ENCODE measurements at places on chromosomes 2 and 18.

DNA sequence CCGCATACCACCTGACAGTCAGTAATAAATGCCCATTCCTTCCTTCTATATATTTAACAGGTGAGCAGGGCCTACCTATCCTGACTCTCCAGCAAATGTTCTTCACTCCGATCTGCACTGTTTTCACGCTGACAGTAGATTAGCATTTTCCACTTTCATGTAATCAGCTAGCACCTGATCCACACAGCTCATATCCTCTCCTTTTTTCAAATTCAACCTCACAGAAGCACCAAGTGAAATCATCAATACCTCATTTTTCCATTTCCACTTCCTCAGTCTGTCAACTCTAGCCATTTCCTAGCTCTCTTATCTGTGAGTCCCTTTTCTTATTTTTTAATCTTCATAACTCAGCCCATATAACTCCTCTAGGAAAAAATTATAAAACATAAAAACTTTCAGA lies 402.8 kb downstream of the ZEB2 start:
- no peak for DNase-seq

- no peak for DNase-seq
These were observed 68.0 kb downstream of the DAW1 start for GRCh38 chr2:227939271-227940027.

GRCh38 chr18:44759925-44760342 lies 79.2 kb downstream of the SETBP1 start:
- no peak for DNase-seq

DNA sequence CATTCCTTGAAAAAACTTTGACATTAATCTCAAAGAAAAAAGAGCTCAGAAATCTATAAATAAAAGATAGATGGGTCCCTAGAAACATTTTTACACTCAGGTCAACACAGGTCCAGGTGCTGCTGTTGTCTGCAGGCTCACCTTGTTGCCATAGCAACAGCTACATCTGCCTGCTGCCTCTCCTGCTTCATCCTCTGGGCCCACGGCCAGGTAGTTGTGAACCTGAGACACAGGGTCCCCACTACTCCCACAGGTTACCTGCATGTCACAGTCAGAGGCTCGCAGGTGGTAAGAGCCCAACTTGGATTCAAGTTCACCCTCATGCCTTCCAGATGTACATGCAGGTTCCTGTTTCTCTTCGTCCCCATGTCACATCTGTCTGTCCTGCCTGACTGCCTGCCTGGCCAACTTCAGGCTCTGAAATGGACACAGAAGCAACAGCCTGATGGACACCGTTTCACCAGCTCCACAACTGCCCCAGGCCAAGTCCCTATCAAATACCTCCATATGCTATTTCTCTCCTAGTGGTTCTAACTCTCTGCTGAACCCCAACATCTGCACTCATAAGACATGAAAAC lies 88.3 kb upstream of the SALL3 start:
- no peak for DNase-seq

- DNase-seq, result no peak
These were observed 82.0 kb upstream of the RANBP2 start for GRCh38 chr2:108637304-108637669.

DNA sequence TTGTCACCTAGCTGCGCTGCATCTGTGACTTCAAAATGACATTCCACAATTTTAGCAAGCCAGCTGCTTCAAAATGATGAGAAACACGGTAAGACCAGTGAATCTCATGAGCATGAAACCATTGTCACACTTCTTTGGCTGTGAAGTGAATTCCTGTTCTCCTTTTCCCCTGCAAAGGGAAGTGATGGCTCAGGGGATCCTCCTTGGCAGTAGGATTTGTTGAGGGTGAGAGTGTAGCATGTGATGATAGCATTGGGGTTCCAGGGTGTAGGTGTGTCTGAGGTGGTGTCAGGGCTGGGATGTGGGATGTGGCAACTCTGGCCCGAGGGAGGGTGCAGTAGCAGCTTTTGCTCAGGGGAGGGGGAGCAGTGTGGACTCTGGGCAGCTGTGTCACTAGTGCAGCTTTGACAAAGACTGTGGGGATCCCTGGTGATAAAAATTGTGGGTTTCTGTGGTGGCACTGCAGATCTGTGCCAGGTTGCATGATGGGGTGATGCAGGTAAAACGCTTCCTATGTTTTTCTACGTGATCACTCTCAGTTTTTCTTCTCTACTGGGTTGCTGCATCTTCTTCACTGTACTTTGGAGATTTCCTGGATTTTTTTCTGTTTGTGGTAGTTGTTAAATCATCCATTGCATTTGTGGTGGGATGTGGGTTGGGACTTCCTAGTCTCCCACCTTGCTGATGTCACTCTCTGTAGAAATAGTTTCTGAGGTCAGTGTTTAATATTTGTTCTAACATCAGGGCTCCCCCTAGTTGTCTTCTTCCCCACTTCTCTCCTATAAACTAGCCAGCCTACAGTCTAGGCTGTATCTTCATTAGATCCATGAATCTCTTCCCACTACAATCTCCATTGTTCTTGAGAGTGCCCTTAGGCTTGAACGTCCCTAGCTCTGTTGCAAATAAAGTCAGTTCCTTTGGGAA lies 107.0 kb downstream of the ACTR3 start:
- DNase-seq, result no peak

DNA sequence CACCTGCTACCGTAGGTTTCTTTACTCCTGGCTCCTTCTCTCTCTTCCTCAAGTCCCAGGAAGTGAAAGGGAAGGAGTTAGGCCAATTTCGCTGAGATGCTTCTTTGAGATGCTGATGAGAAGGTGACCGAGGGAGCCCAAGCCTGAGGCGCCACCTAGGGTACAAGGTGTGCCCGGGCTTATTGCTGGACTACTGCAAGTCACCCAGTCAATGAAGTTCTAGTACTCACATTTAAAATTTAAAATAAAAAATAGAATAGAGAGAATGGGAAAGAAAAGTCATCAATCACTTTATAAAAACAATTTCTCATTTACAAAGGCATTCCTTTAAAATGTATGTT lies 45.3 kb downstream of the ACAA2 start:
- DNase-seq, result no peak

GRCh38 chr2:234710587-234710986 lies 213.7 kb upstream of the ARL4C start:
- DNase-seq, result no peak

GRCh38 chr2:74935975-74936391 lies 22.5 kb upstream of the POLE4 start:
- DNase-seq, result no peak

GRCh38 chr2:88747990-88748389 lies 56.5 kb downstream of the RPIA start:
- no peak for DNase-seq

DNA sequence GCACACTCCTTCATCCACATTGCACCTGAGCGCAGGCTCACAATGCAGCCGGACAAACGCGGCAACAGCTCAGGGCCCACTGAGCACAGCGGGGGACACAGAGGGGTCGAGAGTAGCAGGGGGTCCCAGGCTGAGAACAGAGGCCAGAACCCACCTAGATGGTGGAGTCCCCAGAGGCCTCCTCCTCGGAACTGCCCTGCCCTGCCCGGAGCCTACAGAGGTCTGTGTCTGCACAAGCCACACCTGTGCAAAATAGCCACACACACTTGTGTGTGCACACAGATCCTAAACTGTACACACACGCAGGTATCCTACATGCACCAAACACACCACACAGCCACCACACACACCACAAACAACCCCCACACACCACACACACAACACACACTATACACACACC lies 72.8 kb downstream of the TMEM18 start:
- no peak for DNase-seq

- no peak for DNase-seq
These were observed 988.2 kb upstream of the CDH2 start for GRCh38 chr18:29164993-29165599.

GRCh38 chr18:48733643-48734253 lies 194.9 kb downstream of the CTIF start:
- DNase-seq, result no peak

- no peak for DNase-seq
These were observed 193.7 kb downstream of the TRIB2 start for GRCh38 chr2:12910431-12910830.

- DNase-seq, result no peak
These were observed 1.2 kb downstream of the SLC35F5 start for GRCh38 chr2:113755035-113755834.
